ENCODE measurements at places on chromosomes 16 and 17.

DNA sequence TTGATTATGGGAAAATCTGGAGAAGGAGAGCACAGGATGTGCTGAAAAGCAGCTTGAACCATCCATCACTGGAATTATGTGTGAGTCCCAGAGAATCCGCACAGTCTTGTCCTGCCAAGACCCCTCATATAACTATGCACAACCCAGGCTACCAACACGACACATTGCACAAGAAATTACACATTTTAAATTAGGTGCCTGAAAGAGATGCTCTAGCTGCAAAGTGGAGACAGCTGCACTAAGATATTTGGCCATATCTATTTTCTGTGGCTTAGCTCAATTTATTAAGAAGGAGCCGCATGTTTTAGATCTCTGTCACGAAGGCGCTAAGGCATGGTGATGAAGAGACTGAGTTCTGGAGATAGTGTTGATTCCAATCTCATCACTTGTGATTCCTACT lies 1308.4 kb downstream of the CDH8 start:
- DNase-seq = no peak

DNA sequence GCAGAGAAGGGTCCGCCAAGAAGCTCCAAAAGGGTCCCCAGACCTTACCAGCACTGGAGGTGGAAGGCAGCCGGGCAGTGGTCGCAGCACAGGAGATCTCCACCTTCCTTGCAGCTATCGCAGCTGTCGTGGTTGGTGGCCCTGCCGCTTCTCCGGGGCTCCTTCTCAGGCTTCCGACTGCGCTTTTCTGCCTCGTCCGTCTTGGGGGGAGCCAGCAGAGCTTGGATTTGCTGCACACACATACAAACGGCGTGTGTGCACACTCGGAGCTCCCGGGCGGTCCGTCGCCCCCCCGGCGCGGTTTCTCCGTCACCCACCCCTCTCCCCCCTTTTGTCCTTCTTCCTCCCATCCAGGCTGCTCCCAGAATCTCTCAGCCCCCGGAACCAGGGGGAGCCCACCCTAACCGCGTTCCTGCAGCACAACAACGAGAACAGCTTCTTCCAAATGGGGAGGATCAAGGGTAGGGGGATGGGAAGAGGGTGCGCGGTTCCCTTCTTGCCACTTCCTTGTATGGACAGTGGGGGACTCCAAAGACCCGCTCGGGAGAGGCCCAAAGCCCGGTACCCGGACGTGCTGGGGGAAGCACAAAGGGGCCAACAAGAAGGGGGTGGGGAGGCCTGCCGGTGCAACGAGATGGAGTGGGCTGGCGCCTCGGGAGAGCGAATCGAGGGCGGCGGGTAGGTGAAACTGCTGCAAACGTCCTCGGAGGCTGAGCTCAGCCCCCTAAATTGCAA lies 1.1 kb downstream of the PHF12 start:
- peak; percentile 47 for DNase-seq

- no peak for DNase-seq
Measured at GRCh38 chr16:11524098-11524760, 62.5 kb downstream of the LITAF start.

DNA sequence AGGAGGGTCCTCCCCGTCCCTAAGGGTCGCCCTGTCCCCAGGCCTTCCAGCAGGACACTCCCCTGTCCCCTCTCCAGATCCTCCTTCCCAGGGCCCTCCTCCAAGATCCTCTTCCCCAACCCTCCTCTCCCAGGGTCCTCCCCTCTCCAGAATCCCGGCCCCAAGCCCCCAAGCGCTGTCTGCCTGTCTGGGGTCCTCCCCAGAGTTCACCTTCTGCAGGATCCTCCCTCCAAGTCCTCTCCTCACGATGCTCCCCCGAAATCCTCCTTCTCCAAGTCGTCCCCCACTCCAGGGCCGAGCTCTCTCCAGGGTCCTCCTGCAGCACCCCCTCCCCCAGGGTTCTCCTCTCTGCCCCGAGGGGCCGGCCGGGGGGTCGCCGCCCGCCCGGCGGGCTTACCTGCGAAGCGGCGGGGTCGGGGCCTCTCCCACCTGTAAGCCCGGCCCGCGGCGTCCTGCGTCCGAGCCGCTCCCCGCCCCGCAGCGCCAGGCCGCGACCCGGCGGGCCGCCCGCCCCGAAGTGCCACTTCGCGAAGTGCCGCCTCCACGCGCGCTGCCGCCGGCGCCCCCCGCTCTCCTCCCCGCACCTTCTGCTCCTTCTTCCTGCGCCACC lies 678 bp upstream of the BAIAP2 start:
- DNase-seq = no peak

GRCh38 chr17:50501054-50501453 lies 7.2 kb upstream of the MYCBPAP start:
- no peak for DNase-seq

- no peak for DNase-seq
Measured at GRCh38 chr17:34817252-34818035, 143.8 kb downstream of the CCT6B start.

DNA sequence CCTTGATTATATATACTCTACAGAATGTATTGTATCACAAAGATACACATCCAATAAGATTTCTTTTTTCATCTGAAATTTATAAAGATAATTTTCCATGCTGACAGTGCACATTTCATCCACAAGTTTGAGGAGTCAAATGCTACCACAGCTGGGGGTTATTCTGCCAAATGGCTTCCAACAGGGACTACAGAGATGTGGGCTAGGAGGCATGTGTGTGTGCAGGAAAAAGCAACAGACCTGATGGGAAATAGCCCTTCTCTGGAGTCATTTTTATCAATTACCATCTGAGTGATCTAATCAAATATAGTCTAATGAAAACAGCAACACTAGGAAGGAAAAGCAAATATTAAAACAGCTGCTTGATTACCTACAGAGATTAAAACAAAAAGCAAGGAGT lies 290.5 kb downstream of the CEP112 start:
- DNase-seq = no peak

GRCh38 chr17:81339191-81339533 lies 44.1 kb upstream of the SLC38A10 start:
- no peak for DNase-seq

GRCh38 chr16:25148568-25149215 lies 37.1 kb downstream of the LCMT1 start:
- DNase-seq = no peak

GRCh38 chr17:57456622-57457021 lies 200.3 kb downstream of the MSI2 start:
- no peak for DNase-seq

DNA sequence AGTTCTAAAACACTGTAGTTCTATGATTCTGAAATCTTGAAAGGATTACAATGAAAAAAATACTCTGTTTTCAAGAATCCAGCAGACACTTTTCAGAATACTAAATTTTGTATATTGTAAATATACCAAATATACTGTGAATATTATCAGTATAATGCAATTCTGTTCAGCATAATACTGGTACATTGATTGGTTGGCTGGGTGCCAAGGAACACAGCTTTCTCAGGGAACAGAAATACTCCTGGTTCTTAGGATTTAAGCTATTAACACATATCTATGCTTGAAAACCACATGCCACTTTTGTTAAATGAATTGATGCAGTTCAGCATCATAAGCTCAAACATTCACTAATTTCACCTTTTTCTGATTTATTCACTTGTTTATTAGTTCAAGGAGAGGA lies 2.5 kb upstream of the GINS3 start:
- DNase-seq = no peak

DNA sequence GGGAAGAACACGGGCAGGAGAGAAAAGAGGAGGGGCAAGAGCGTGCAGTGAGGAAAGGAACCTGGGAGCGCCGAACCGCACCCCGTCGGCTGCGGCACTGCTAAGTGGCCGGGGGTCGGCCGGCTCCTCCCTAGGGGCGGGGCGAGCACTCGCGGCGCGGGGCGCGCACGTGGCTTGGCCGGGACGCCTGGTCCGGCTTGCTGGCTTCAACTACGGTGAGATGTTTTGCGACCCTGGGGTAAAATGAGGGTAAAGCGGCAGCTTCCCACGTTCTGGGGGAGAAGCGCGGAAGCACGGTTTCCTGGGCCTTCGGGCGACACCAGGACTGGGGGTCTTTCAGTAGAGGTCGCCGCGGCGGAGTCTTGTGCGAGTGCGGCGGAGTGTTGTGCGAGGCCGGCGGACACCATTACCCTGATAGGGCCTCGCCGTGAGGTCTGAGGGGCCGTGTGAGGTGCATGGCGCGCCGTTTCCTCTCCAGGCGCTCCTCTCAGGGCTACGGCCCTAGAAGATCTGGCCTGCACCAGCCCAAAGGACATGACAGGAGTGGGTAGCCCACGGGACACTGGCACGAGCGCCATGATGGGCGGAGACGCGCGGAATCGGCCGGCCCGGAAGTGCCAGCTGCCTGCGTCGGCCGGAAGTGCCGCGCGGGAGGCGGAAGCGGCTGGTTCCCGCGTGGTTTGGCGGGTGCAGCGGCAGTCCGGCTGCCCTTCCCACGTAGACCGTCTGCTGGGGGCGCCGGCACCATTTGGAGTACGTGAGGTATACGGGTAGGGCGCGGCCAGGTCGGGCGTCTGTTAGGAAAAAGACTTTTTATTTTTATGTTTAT lies at the start of the genes MYO19 and PIGW:
Gene MYO19, minus strand, starts transcription at position 29 of the 829 bp plus-strand sequence. CDS start 2,330 bp downstream, outside the sequence.
Gene PIGW, plus strand, starts transcription at position 148 of the 829 bp plus-strand sequence. CDS start 2,115 bp downstream, outside the sequence.
- DNase-seq = peak; percentile 88

DNA sequence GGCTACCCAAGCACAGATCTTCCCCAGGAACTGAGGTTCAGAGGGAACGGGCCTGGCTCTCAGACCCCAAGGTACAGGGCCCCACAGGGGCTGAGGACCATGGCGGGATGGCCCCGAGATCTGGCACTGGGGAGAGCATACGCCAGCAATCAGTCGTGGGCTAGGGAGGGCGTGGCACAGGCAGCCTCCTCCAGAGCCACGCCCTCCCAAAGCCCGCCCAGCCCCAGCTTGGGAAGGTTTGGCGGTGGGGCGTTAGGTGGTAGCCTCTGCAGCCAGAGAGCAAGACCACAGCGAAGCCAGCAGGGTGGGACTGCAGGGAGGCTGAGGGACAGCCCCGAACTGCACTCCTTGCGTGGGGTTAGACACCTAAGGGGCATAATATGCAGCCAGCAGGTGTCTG lies 11.6 kb downstream of the WNT9B start:
- DNase-seq = no peak

DNA sequence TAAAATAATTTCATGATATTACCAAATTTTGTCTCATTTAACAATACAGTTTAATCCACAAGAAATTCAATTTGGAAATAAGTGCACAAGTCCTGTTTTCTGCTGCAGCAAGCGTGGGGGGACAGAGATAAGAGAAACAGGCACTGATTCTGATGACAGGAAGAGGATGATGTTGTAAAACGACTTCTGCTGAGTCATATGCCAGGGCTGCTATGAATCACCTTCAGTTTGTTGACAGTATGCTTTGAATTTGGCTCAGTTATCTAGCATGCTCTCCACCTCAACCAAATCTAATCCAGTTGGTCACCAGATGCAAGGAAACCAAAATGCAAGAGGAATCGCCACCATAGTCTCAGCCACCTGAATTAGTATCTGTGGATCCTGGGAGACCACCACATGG lies 244.1 kb upstream of the MON1B start:
- DNase-seq = no peak

Measured in stimulated activated CD4-positive, alpha-beta T cell treated with anti-CD3 and anti-CD28 coated beads, Interleukin-4, amount 100 ng/mL, for 4 hours (primary cell).